ENCODE measurements at places on chromosomes 4 and X.

DNA sequence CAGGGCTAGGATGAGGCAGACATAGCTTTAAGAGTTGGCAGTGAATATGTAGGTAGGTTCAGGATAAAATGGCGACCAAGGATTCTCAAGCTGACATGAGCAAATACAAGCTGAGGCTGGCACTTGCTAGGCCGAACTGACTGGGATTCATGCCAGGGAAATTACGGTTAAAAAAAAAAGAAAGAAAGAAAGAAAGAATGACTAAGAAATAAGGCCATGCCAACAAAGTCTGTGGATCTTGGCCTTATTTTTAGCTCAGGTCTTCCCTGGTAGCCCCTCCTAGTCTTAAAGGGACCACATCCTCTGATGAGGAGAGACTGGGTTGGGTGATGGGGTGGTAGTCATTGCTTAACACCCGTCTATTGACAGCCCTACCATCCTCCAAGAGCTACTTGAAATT, 64.4 kb upstream of the KLHL13 start:
- DNase-seq = no peak

DNA sequence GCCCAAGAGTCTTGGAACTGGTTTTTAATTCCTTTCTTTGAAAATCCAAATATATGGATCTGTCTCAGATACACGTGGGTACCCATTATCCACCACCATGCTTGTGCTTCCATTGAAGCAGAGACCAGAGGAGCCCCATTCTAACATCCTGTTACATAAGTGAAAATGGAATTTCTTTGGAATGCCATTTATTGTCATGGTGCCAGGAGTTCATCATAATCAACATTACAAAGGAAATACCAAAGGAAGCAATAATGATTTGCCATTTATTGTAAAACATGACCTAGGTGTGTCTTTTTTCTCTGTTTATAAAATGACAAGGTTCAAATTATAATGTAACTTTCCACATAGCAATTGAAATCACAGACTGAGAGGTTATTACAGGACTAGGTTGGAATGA, 61.7 kb downstream of the PALLD start:
- no peak for DNase-seq

- DNase-seq = no peak
These were observed 6.6 kb downstream of the IBSP start for GRCh38 chr4:87805971-87806370.

- DNase-seq = no peak
These were observed 72.2 kb downstream of the CRLF2 start for GRCh38 chrX:1140236-1140681.

GRCh38 chrX:45232139-45232538, 31.5 kb upstream of the DIPK2B start:
- DNase-seq = no peak

GRCh38 chr4:74755486-74755885, 38.8 kb downstream of the BTC start:
- no peak for DNase-seq

- DNase-seq = no peak
These were observed 17.8 kb downstream of the TRIM2 start for GRCh38 chr4:153221783-153222706.

DNA sequence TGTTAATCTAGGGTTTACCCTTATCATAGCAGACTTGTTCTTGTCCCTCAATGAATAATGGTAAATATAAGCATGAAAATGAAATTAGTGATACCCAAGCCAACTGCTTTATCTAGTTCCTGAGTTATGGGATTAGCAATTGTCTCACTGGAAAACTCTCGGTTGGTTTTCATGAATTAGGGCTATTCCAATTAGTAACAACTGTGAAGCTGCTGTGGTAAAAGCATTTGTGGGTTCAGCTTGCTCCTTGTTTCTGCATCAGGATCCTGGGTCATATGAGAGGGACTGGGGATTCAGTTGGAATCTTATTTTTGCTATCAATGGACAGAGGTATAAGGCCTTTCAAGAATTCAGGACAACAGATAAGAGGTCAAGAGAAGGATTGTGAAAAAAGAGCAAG, 50.2 kb downstream of the DCX start:
- DNase-seq = no peak

DNA sequence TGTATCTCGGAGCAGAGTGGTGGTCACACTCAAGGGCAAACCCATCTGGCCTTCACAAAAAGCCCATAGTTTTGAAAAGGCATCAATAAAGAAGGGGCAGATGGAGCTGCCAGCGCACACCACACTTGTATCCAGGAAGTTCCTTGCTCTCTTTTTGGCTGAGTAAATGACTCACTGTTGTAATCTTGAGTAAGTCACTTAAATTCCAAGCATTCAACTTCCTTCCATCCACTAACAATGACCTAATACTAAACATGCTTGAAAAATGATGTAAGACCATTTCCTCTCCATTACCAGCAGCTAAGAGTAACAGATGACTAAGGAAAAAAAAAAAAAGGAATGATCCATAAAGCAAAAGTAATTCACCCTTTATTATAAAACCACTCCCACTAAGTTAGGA, 32.4 kb upstream of the MYOZ2 start:
- no peak for DNase-seq

DNA sequence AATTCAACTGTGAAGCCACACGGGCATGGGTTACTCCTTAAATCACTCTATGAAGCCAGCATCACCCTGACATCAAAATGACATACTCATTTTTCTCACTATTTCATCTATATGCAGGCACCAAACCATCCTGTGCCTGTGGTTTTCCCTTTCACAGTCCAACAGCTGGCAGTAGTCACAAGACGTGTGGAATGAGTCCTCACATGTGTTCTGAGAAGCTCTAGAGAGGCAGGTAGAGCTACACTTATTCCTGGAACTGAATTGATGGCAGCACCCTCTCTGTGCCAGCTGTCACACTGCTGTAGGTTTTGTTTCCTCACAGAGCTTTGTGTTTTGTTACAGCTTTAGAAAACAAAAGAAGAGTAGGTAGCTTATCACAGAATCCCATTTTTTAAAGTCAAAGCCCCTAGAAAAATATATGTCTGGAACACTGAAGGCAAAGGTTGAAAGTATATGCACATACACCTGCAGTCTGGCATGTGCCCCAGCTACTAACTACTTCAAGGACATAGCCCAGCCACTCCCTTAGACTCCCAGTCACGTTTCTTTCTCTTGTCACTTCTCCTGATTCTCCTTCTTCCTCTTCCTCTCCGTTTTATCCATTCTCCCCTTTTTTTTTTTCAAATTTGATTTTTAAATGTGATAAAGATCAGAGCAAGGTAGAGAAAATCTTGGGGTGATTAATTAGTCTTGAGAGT, 107.1 kb downstream of the ANXA10 start:
- no peak for DNase-seq

DNA sequence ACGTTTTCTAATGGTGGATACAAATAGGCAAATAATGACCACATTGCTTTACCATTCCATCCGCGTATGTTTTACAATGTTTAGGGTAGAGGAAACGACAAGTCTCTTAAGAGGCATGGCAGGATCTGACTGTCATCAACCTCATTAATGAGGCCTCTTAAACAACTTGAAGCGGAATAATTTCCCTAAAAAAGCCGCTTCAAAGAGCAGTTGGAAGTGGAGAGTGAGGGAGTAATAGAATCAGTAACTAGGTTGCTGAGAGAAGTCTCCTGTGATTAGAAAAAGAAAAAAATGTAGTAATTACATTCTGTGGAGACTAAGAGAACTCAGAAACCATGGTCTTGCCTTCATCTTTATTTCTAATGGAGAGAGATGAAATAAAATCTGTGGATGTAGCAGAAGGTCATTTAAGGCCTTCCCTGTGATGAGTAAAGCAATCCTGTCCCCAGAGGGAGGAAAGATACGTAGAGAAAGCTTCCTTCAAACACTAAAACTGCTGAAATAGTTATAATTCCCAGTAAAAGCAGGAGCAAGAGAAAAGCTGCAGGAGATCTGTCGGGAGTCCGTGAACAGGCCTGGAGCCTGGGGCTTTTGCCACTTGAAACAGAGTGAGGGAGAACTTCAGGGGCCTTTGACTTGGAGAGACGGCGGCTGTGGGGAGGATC, 11.1 kb upstream of the SEPSECS start:
- no peak for DNase-seq
